DMS79 treated with DMSO at 0.1 percent for 48 hours (cell line): ENCODE measurements at places on chromosomes 2 and 18.
A peak's percentile ranks its signal among the peaks of the same experiment; 100 is the strongest.

- DNase-seq = no peak
These were observed 86.3 kb downstream of the PMS1 start for GRCh38 chr2:189870381-189871085.

DNA sequence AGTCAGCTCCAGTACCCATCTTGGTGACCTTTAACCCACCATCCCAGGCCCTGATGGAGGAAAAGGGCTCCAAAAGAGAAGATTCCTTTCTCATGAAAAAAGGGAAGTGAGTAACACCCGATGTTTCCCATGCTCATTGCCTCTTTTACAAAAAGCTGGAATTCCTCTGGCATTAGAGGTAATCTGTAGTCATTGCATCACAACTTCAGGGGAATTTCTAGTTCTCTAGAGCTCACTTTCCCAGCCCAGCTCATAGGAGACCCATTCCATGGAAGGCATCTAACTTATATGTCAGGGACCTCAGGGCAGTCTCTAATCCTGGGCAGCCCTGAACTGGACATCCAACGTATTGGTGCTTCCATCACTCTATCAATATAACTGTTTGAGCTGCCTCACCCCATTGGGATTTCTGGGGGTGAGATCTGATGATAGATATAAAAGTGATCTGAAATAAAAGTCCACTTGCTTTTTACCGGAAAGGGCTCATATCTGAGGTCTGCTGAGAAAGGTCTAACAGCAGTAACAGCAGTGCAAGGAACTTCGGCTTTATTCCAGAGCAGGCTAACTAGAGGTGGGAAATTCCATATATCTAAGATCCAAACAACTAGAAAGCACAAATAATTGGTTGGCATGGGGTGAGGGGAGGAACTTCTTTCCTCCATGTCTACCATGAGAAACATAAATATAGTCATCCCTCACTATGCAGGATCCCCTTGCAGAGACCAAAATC, 106.1 kb downstream of the ETAA1 start:
- DNase-seq = no peak

DNA sequence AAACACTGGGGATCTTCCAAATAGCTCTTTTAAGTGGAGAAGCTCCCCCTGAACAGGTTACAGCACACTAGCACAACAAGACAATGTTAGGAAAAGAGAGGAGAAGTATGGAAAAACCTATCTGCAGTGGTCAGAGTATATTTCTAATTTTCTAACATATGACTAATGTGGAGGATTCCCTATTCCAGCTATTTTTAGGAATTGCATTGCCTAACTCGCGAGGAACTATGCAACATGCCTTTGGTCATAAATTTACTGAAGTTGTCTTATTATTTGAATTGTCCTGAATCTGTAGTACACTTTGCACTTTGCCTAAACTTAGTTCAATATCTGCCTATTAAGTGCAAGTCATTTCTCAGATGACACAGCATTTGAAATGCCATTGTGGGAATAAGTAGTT, 381.4 kb downstream of the CCDC85A start:
- DNase-seq = no peak

DNA sequence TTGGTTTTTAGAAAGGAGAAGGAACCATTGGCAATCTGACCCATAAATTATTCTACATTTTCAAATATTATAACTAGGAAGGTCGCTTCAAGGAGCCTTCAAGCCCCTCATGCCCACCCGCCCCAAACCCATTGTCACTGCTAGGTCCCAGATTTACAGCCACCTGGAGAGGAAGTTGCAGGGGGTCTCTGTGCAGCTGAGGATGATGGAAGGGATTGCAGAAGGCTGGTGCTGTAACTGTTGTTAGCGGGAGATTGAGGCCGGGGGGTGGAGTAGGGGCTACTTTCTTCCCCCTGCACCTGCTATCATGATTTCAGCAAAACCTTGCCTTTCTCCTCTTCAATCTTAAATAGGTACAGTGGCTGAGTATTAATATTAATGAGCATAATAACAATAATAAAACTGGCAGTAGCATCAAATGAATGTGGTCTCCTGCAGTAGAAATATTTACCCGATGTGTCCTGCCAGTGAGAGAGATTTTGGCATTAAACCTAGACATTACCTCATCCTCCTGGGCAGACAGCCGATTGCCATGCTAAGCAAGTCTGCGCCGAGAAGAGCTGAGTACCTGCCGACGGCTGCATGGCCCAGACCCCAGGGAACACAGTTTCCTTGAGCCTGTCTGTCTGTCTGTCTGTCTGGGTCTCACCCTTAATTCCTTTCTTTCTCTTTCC, 225.4 kb downstream of the FAM210A start:
- DNase-seq = peak; percentile 97

- DNase-seq = no peak
These were observed 126.8 kb downstream of the GLI2 start for GRCh38 chr2:120862201-120863060.

DNA sequence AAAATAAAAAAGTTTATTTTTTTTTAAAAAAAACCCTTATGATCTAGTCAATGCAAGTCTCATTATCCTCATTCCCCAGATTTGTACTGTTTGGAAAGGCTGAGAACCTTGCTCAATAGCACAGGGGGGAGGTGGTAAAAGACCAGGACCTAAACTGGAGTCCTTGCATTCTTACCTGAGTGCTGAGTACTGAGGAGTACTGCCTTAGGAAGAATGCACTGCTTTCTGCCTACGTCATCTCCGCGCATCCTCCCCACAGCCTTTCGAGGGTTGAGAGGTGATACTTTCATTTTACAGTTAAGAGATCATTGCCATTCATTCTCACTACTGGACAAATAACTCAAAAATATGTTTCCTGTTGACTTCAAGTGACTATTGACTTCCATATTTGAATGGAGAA, 73.8 kb downstream of the MAP3K20 start:
- no peak for DNase-seq

GRCh38 chr2:177553176-177553884, 160.8 kb downstream of the AGPS start:
- DNase-seq = peak; percentile 67

GRCh38 chr2:100542418-100542817, 20.4 kb upstream of the PDCL3 start:
- no peak for DNase-seq

GRCh38 chr2:136244536-136244885, 126.6 kb upstream of the CXCR4 start:
- no peak for DNase-seq

GRCh38 chr18:58055890-58056558, 12.0 kb downstream of the NEDD4L start:
- no peak for DNase-seq

DNA sequence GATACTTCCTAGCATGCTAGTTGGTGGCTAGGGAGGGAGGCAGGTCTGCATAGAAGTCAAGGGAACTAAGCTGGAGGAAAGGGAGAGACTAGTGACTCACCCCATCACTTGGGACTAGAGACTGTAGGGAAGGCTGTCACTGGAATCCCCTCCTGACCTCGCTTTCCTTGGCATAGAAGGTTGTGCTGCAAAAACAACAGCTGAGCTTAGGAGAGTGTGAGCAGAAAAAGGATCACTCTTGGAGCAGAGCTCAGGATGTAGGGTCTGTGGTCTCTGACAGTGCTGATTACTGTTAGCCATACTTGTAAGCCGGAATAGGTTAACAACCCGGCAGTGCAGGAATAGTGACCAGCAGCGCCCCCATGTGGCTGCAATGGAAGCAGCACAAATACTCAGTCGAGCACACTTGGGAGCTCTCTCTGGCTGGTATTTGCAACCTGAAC, 66.9 kb upstream of the SMAD2 start:
- peak; percentile 6 for DNase-seq

DNA sequence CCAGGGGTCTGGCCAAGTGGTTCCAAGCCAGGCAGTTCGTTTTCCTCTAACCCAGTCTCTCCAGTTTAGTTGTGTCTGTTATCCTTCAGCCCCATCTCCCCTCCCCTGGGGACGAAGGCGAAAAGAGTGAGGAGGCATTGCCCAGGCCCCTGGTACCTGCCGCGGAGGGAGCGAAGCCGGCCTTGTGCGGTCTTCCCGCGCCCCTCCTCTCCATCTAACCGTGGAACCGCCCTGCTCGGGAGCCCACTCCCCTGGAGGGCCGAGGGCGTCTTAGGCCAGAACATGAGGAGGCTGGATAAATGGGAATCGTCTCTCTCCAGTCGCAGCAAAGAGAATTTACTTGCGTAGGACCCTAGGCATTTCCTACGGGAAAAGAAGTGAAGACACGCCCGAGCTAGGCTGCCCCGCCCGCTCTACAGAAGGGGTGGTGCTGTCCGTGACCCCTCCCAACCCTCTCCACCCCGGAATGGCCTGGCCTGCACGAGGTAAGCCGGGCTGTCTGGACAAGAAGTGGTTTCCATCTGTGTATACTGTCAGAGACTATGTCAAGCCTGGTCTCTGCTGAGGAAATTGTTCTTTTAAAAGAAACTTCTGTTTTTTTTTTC, 156.2 kb downstream of the MIB1 start:
- DNase-seq = no peak

- no peak for DNase-seq
These were observed 224.5 kb downstream of the TXNL1 start for GRCh38 chr18:56413862-56414261.

GRCh38 chr2:217897091-217897715, 105.6 kb downstream of the TNS1 start:
- peak; percentile 80 for DNase-seq

DNA sequence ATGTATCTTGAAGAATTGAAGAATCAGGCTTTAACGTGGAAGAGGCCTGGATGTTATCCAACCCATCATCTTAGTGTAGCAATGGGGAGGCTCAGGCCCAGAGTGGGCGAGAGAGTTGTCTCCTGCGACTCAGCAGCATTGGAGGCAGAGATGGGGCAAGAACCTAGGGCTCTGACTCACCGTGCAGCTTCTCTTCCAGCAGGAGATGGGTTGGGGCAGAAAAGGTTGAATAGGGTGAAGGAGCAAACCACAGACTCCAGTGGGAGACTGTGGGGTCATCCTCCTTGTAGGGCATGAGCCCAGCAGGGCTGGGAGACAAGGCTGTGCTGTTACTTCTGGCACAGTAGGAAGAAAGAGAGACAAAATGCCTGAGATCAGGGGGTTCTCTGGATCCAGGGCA, 1.4 kb downstream of the IL36RN start:
- no peak for DNase-seq

- DNase-seq = no peak
These were observed 39.7 kb downstream of the ANXA4 start for GRCh38 chr2:69781321-69782248.

DNA sequence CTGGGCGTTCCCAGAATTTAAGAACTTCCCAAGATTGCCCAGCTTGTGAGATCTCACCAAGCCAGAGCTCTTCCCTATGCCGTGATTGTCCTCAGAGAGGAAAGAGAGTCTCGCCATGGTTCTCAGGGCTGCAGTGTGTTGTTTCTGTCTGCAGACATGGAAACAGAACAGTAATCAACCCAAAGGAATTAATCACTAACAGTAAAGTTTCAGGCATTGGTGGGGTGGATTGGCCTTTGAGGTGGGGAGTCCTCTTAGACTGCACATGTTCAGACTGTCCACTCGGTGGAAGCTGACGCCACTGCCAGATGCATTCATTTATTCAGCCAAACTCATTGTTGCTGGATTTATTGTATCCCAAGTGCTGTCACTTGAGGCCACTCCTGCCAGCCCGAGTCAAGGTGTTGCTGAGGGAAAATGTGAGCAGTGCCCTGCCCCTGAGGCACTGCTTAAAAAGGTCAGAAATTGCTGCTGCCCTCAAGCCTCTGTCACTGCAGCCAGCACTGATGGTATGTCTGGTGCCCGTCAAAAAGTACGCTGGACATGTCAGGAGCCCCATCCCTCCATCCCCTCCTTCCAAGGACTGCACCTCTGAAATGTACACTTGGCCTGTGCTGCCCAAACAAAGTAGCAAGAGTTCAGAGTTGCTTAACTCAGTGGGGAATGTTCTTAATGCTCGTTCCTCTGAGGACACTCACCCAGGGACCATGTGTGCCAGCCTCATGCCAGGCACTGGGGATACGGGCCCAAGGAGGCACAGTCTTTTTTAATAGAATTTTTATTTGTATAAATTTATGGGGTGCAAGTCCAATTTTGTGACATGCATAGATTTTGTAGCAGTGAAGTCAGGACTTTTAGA, 201.0 kb downstream of the GLI2 start:
- DNase-seq = no peak

GRCh38 chr2:42792583-42793333, at the start of gene HAAO:
Gene HAAO (minus strand): TSS chr2:42792583. CDS start chr2:42792536, 47 bp downstream.
- no peak for DNase-seq
